ENCODE measurements at places on chromosomes 13 and 19. TPM values are rescaled to one million over a fixed set of nuclear protein-coding genes. Genes with fewer than 3 reads are reported as not detected.

DNA sequence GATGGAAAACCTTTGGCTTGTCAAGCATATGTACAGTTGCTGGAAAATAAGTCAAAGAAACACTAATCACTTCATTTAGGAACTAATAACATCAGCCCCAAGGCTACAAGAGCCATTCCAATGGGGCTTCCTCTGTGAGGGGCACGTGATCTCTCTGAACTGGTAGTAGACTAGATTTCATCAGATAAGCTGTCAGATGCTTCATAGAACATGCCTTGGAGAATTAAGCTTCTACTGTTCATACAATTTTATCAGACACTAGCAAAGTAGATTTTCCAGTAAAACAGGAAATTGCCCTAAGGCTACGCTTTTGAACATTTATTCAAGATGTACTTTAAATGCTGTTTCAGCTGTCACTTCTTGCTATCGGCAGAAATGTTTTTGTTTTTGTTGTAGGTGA lies 107.8 kb downstream of the EDNRB start:
- DNase-seq = no peak

DNA sequence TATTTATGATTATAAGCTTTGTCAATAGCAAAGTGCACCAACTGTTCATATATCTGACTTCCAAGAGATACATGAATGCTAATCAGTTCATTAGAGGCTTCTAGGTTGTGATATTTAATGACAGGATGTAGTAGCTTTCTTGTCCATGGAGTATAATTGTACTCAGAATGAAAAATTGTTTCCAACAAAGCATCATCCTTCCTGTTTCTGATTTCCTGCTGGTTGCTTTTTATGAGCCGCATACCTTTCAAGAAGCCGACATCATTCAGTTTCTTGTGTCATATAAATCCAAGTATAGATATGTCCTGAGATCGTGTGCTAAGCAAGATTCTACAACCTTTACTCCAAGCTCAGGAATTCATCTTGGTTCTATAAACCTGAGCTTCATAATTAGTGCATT lies 326.6 kb downstream of the DIAPH3 start:
- DNase-seq = no peak

DNA sequence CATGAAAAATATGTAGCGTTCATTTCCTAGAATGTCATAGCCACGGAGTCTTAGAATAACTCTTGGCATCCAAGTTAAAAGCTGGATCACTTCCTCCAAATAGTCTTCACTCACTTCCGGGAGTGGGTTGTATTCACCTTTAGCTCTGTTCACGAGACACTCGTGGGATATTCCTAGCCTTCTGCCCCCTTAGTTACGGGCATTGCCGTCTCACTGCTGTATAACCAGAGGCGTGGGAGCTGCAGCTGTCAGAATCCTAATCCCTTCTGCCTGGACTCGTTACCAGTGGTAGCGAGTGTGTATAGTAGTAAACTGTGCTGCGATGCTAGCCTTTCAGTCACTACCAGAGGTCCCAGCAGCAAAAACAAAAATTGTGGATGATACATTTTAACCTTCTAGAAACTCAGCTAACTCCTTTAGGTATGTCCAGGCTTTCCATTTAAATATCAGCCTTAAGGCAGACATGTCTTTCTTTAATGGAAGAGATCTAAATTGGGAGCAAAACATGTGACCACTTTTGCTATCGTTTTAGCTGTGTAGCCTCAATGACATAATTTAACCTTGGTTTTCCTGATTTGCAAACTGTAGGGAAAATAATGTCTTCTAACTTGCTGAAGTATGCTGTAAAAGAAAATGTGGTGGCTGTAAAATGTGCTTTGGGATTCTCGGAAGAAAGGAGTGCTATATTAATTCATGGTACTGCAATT lies 34.1 kb downstream of the ERCC5 start:
- DNase-seq = no peak

GRCh38 chr13:112172641-112173251 lies 105.8 kb downstream of the SOX1 start:
- no peak for DNase-seq

- no peak for DNase-seq
These were observed 10.3 kb downstream of the CIC start for GRCh38 chr19:42279155-42279901.

- no peak for DNase-seq
These were observed 279.9 kb downstream of the NHLRC3 start for GRCh38 chr13:39318161-39318560.

DNA sequence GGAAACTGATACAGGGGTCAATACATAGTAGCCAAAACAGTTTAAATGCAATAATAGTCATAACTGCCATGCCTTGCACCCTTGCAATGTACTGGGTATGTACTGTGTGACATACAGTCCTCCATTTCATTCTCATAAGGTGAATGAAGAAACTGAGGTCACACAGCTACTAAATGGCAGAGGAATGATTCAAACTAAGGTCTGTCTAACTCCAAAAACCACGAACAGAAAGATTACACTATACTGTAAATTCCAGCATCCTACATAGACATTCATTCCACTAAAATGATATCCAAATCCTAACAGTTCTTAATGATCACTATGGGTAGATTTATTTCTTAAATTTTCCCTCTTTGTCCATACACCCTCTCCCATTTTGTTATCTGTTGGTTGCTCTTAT lies 238.1 kb upstream of the SERP2 start:
- DNase-seq = no peak

DNA sequence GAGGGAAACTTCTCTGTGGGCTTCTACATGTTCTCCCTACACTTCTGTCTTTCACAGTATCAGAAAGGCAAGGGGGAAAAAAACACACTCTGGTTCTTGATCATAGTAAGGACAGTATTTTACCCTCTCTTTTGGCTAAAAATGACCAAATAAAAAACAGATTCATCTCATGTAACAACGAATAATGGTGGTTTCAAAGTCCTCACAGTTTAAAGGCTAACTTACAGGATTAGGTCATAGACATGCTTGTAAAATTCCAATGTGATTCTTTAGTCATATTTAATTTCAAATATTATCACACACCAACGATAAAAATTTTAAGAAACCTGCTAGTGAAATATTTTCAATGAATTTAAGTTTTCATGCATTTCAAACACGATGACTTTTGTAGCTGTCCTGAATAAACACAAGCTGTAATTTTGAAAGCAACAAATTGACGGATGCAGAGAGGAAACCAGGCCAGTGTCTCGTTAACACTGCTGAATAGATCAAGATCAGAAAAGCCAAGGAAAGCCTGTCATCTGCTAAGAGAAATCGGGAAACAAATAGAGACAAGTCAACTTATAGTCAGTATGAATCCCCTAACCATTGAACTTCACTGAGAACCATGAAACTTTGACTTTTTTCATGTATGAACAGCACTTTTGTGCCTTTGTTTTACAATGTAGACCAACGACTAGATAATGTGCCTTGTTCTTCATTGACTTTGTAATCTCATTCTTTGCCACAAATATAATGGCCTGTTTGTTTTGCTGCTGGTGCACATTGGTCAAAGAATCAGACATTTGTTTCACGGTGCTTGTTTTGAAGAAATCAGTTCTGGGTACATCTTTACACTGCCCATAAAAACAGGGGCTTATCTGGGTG lies 22.0 kb downstream of the MBNL2 start:
- DNase-seq = no peak

GRCh38 chr19:1420590-1420989 lies 13.2 kb downstream of the DAZAP1 start:
- no peak for DNase-seq

- DNase-seq = no peak
These were observed 157.4 kb upstream of the SOX1 start for GRCh38 chr13:111909501-111909900.

- DNase-seq = no peak
These were observed 2213.9 kb upstream of the PCDH20 start for GRCh38 chr13:63629591-63629990.

DNA sequence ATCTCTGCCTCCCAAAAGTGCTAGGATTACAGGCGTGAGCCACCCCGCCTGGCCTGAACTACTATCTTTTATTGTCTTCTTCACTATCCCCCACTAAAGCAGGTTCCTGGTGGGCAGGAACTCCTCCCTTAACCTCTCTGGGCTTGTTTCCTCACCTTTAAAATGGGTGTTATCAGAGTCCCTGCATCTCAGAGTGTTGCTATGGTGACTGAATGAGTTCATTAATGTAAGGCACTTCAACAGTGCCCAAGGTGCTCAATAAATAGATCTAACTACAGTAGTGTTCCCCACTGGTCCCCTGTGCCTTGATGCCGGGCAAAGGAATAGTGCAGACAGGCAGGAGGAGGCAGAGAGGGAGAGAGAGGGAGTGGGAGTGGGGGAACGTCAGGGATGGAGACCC lies 20.5 kb downstream of the CCDC97 start:
- DNase-seq = no peak

GRCh38 chr13:101621099-101621498 lies 168.6 kb downstream of the ITGBL1 start:
- no peak for DNase-seq

DNA sequence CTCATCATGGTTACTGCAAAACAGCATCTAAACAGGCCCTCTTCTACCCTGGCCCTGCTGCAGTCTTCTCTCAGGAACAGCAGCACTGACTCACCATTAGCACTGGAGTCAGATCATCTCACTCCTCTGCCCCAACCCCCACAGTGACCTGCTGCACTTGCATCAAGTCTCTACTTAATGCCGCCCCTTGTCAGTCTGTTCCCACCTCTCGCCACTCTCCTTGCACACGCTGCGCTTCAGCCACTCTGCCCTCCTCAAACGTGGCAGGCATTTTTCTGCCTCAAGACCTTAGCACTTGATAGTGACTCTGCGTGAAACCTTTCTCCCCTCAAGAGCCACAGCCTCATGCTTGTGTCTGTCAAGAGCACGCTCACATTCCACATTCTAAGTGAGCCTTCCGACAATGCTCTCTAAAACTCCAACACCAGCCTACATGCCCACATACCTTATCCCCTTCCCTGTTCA lies 22.1 kb downstream of the MIPEP start:
- no peak for DNase-seq

- DNase-seq = no peak
These were observed 12.6 kb upstream of the CSNK1A1L start for GRCh38 chr13:37118016-37118415.

P2RY11 gene
- 46.6 TPM for total RNA-seq

CYP4F8 gene
- total RNA-seq = not detected

ZNF350 gene
- total RNA-seq = 33.5 TPM

KLK13 gene
- total RNA-seq = not detected

ZSCAN4 gene
- not detected for total RNA-seq

MYO16 gene
- total RNA-seq = 0.45 TPM
